Activated CD4-positive, alpha-beta T cell treated with anti-CD3 and anti-CD28 coated beads for 1 hour (primary cell): ENCODE measurements at places on chromosomes 4 and X.
A peak's percentile ranks its signal among the peaks of the same experiment; 100 is the strongest.

GRCh38 chr4:47577779-47578553 lies 92.9 kb downstream of the ATP10D start:
- DNase-seq, result no peak

DNA sequence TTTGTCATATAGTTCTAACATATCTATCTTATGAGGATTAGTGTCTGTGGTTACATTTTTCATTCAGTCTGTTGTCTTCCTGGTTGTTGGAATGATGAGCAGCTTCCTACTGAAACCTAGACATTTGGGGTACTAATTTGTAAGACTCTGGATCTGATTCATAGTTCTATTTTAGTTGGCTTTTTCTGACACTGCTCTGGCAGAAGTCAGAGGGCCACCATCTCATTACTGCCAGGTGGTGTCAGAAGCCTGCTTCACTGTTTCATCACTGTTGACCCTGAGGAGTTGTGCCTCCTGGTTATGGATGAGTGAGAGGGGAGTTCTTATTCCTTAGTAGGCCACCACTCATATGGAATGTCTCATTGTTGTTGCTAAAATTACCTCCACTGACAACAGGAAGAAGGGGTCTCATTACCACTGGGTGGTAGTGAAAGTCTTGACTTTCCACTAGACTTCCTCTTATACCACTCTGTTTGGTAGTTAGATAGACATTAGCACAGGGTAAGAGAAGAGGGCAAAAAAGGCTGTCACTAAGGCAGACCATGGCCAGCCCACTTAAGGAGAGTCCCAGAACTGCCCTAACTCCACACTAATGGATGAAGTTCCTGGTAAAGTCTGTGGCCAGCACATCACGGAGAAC lies 395.2 kb downstream of the SPOCK3 start:
- no peak for DNase-seq

DNA sequence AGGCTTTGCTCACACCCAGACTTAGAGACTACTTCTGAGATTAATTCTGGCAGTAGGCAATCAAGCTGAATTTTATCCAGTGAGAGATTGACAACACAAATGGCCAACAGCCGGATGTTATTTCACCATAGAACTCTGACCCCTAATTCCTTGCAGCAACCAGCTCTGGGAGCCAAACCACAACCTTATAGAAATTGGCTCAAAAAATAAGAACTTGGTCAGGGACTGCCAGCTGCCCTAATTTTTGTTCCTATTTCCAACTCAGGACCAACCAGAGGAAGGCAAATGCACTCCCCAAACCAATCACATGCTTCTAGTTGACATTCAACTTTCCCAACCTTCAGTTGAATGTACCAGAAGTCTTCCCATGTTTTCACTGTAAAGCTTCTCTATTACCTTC lies 269.7 kb downstream of the HS3ST1 start:
- DNase-seq, result no peak

DNA sequence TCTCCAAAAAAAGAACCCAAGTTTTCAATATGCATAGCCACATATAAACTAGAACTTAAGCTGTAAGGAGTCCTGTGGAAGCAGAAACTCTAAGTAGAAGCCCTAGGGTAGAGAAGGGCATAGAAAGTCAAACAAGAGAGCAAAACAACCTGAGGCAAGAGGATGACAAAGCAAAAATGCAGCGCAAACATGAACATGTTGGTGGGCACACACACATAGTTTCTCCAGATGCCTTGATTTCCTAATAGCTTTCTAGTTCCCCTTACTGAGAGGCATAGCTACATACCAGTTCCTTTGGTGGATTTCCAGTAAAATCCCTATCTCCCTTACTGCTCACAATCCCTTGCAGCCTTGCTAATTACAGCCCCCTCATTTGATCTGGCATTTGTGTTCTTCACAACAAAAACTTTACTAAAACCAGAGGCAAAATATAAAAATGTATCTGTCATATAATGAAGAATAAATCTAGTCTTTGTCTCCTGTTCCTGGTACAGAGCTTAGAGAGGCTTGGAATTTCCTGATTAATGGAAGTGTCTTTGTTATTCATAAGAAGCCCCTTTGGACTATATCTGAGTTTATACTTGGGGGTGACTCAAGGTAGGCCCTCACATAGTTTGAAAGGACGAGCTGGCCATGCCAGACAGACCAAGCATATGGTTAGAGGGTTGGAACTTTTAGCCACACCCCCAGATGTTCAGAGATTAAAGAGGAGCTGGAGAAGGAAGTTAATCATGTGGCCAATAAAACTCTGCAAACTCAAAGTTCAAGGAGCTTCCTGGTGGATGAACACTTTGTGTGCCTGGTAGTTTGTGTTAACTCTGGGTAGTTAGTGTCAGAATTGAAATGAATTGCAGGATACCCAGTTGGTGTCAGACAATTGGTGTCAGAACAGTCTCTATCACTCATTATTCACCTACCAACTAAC lies 52.7 kb upstream of the ZCCHC13 start:
- DNase-seq, result no peak

DNA sequence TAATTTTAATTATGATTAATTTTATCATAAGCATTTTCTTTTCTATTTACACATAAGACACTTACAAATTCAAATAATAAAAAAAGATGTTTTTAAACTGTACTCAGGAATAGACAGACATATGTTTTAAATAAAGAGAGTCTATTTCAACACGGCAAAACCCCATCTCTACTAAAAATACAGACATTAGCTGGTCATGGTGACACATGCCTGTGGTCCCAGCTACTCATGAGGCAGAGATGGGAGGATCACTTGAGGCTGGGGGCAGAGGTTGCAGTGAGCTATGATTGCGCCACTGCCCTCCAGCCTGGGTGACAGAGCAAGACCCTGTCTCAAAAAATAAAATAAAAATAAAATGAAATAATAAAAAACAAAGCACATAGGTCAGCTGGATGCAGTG lies 14.8 kb downstream of the FAM9B start:
- DNase-seq, result no peak

GRCh38 chrX:154596290-154596929 lies 11.5 kb downstream of the CTAG1A start:
- no peak for DNase-seq

GRCh38 chr4:53854991-53855568 lies 209.3 kb downstream of the CHIC2 start:
- DNase-seq, result no peak

- DNase-seq, result peak; percentile 8
Observed at GRCh38 chr4:1246901-1247863, 1.7 kb downstream of the CTBP1 start.

DNA sequence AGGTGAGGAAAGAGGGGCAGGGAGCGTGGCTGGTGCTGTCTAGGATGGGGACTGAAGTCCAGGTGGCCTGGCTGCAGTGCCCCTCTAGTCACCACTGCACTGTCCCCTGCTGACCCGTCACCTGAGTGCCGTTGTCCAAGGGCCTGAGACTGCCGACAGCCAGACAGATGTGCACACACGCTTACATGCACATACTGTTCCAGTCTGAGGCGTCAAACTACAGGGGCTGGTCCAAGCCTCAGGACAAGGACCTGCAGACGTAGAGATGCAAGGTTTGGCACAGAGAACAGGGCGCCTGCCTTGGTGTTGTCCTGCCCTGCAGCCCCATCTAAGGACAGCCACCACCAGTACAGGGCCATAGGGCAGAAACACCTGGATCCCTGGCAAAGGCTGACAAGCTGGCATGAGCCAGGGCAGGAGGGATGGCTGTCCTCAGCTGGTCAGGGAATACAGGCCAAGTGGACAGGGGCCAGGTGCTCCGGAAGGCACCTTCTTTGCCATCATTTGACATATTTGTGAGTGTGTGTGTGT lies 1.7 kb downstream of the SLC2A9 start:
- no peak for DNase-seq

GRCh38 chr4:16582526-16582925 lies 315.9 kb downstream of the LDB2 start:
- DNase-seq, result no peak

DNA sequence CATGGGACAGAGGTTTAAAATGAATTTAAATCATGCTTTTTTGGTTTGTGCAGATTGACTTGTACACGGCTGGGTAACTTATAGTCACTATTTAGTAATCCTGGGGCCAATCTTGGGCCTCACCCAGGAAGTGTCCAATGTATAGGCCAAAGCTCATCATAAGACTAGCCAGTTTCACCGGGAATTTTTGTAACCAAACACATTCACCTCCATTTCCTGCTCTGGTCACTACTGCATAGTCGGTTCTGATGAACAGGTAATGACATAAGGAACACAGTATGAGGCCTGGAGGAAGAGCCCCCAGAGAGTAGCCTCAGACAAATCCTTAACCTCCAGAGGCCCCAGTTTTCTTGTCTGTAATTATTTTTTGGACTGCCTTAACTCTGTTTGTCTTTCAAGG lies 81.9 kb downstream of the HPRT1 start:
- DNase-seq, result no peak

GRCh38 chr4:24328310-24328709 lies 256.0 kb downstream of the DHX15 start:
- no peak for DNase-seq

DNA sequence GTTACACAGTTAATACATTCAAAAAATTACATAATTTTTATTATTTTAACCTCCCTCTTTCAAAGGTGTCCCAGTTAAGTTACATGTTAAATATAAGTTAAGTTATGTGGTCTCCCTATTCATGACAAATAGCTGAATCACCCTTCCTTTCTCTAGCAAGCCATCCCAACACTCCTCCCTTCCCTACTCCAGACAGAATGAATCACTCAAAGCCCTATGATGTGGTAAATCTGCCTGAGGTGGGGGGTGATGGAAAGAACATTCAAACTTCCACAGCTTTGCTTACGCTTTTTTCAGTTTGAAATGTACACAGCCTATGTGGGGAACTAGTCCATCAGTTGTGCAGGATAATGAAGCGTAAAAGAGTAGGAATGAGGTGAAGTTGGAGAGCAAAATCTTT lies 90.2 kb downstream of the CXCL13 start:
- no peak for DNase-seq

DNA sequence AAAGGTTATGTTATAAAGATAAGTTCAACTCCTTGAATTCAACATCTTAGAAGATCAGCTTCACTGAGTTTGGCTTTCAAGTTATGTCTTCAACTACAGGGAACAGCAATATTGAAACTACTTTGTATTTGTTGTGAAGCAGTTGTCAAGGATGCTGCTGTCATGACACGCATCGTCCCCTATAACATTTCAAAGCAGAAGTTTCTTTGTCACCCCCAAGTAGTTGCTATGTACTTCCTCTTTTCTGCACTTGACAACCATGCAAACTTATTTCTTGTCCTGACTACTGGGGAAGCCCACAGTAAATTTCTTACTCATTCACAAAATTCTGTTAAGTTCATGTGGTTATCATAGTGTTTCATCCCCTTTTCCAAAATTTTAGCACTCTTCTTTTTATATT lies 14.3 kb downstream of the ANTXR2 start:
- no peak for DNase-seq

DNA sequence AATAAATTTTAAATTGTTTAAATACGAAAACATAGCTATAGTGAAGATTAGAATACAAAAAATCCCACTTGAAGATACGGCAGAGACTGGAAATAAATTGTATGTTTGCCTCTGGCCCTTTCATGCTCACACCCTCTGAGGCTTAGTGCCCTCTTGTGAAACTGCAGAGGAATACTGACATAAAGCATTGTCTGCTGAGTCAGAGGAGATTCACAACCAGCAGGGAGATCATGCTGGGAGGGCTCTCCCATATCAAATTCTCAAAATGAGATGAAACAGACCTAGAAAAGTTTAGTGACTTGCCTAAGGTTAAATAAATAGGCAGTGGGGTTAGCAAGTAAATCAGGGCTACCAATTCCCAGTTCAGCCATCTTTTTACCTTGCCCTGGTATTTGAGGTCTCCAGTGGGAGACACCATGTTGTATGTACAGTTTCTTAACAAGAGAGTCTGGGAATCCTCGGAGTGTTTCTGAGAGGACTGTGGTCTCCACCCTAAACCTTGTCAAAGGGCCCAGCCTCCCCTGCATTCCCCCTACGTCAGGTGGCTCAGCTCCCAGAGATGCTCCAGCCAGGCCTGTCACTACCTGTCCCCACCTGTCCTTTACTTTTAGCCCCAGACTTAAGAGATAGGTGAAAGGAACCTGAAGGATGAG lies 581.4 kb upstream of the DIPK2B start:
- DNase-seq, result no peak

- DNase-seq, result no peak
Observed at GRCh38 chrX:114058988-114059418, 524.9 kb upstream of the HTR2C start.

- DNase-seq, result no peak
Observed at GRCh38 chr4:81786063-81786763, 314.5 kb upstream of the RASGEF1B start.

- DNase-seq, result no peak
Observed at GRCh38 chrX:84168574-84168973, 19.4 kb downstream of the RPS6KA6 start.

DNA sequence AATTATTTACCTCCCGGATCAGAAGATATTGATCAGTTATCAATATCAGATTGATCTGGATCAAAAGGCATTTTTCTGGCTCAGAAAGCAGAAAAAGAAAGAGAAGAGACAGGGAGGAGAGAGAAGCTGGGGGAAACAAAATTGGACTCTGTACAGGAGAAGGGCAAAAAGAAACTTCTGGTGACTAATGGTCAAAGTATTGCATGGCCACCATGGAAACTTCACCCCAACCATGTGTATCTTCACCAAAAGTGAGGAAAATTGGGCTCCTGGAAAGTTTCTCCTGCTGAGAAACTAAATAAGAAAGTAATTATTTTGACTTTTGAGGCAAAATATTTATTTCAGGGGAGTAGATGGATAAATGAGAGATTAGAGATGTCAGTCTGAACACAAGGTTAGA lies 33.9 kb downstream of the RNF150 start:
- DNase-seq, result no peak

GRCh38 chrX:151901826-151902225 lies 10.9 kb upstream of the MAGEA4 start:
- no peak for DNase-seq

DNA sequence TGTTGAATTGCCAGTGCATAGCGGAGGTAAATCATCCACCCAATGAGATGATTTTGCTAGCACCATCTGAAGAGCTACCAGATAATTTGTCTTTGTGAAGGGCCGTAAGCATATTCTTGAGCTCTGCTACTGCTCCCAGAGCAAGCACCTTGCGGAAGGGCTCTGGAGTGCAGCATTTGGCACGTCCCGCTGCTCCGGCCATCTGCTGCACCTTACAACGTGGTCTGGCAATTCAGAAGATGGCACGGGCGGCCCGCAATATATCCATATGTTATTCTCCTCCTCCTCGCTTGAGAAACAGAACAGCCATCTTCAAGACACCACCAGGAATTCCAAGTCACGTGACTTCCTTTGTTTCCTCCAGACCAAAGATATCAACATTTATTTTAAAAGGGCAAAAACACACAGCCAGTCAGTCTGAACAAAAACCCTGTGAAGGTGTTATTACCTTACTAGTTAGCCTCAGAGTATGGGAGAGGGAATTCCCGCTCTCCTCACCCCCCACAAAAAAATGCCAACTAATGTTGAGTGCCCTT lies 1095.7 kb upstream of the TENM3 start:
- no peak for DNase-seq
